CD4-positive, alpha-beta T cell treated with Interleukin-17A for 4 hours (primary cell): ENCODE measurements at places on chromosomes 6 and 20.

GRCh38 chr6:90284236-90285041 lies 12.2 kb downstream of the BACH2 start:
- DNase-seq = peak; percentile 37

DNA sequence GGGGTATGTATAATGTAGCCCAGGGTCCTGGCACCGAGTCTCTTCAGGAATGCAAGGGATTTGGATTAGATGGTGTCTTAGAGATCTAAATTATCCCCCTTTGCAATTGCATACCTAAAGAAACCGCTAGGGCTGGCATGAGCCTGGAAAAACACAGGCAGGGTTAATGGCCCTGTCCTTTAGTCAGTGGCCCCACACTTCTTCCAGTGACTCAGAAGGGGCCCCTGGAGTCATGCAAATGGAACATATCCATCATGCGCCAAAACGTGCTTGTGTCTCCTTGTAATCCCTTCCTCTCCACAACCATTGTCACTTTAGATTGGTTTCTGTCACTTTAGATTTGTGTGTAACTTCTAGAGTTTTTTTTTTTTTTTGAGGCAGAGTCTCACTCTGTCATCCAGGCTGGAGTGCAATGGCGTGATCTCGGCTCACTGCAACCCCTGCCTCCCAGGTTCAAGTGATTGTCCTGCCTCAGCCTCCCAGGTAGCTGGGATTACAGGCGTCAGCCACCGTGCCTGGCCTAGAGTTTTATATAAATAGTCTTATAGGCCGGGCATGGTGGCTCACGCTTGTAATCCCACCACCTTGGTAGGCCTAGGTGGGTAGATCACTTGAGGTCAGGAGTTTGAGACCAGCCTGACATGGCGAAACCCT lies 8.7 kb upstream of the MYBL2 start:
- no peak for DNase-seq

DNA sequence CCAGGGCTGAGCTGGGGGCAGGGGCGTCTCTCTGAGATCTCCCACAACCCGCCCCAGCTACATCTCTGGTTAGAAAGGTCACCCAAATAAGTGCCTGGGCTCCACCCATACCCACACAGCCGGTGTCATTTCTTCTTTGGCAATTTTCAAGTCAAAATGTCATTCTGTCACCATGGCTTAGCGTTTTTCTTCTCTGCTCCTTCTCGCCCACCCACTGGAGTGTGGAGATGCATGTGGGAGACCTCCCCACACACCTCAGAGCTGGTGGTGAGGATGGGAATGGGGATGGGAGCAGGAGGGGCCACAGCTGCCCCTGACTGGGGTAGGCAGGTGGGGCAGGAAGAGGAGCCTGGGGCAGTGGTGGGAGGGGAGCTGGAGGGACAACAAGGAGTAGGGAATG lies 63.1 kb downstream of the CPNE5 start:
- DNase-seq = no peak

- DNase-seq = no peak
Measured at GRCh38 chr20:50744143-50744792, 12.9 kb downstream of the PARD6B start.

GRCh38 chr20:57335392-57335791 lies 5.8 kb downstream of the SPO11 start:
- DNase-seq = no peak

GRCh38 chr6:30323806-30324205 lies 2.9 kb upstream of the TRIM39 start:
- DNase-seq = peak; percentile 14

GRCh38 chr6:63245420-63245819 lies 34.2 kb downstream of the FKBP1C start:
- DNase-seq = no peak

DNA sequence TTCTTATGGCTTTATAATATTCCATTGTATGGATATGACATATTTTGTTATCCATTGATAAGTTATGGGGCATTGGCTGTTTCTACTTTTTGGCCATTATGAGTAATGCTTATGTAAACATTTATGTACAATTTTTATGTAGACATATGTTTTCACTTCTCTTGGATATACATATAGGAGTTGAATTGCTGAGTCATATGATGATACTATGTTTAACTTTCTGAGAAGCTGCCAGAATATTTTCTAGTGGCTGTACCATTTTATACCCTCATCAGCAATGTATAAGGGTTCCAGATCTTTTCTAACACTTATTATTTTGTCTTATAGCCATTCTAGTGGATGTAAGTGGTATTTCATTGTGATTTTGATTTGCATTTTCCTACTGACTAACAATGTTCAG lies 23.1 kb downstream of the OTOR start:
- no peak for DNase-seq

- DNase-seq = no peak
Measured at GRCh38 chr6:87115402-87116135, 20.7 kb upstream of the CGA start.

DNA sequence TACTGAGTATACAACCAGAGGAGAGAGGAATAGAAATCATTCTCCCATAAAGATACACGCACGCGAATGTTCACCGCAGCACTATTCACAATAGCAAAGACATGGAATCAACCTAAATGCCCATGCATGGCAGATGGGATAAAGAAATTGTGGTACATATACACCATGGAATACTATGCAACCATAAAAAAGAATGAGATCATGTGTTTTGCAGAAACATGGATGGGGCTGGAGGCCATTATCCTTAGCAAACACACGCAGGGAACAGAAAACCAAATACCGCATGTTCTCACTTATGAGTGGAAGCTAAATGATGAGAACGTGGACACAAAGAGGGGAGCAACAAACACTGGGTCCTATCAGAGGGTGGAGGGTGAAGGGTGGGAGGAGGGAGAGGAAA lies 3.4 kb downstream of the SERPINB6 start:
- DNase-seq = no peak

DNA sequence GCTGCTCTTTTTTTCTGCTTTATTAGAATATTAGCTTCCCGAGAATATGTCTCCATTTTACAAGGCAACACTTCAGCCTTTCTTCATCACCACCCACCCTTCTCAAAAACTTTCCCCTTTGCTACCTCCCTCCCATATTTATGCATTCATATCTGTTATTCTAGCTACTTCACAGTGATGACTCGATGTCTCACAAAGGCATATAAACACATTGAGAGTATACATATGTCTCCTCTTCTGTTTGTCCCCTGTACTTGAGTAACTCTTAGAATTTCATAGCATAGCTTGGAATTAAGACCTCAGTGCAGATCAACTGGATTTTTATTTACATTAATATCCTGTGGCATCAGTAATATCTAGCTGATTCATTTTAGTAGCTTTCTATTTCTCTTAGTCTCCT lies 6.5 kb downstream of the RNF144B start:
- no peak for DNase-seq

DNA sequence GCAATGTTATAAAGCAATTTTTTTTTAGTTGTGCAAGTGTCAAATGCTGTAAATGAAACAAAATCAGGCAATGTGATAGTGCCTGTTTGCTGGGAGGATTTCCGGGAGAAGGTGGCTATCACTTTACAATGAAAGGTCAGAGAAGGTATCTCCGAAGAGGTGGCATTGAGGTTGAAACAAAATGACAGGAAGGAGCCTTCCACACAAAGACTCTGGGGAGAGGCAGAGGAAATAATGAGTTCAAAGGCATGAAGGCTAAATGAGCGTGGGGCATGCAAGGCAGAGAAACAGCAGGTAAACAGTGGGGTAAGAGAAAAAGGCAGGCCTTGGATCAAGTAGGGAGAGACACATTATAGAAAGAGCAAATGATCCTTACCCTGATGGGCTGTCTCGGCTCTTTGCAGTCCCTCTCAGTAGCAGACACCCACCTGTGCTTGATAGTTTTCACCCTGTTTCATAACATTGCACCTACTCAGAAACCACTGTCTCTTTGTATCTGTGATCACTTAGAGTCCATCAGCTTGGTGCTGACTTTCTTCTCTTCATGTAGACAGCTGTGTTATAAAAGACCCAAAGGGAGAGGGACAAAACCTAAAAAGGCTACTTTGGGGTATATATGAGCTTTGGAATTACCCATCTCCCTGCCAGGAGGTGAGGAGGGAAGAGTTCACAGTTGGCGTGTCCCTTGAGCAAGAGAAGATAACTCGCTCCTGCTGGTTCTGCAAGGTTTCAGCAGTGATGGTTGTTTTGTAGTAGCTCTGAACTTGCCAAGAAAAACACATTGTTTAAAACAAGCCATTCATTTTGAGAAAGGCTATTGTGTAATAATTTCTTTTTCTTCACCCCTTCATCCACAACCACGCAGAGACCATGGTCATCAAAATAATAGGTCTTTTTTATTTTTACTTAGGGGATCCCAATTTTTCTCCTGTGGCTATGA lies 22.3 kb downstream of the NRN1 start:
- DNase-seq = no peak

DNA sequence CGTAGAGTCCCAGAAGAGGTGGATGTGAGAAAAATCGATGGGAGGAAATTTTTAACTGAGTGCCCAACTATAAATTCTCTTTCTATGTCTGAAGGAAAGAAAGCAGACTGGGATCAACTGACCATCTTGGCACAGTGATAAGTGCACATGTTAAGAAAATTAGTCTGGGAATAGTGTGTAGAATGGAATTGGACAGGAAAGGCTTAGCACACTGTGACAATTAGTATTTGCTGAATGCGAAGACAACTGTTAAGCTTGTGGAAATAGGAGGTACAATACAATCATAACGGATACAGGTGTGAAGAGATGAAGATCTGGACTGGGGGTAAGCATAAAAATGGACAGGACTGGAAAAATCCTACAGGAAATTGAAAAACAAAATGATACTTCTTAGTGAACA lies 114.3 kb downstream of the FAM50B start:
- DNase-seq = no peak
